ENCODE measurements at places on chromosomes 16 and 17.

GRCh38 chr17:46878055-46878454, 26.7 kb downstream of the WNT9B start:
- no peak overlapping the region for H3K27ac ChIP-seq
- no peak for DNase-seq
- no peak overlapping the region for H3K4me3 ChIP-seq
- H3K4me1 ChIP-seq: no peaks in the 10 kb centered on the region

GRCh38 chr16:66342294-66342900, 24.1 kb upstream of the CDH5 start:
- no peaks in the 10 kb centered on the region for H3K27me3 ChIP-seq
- no peak overlapping the region for H3K27ac ChIP-seq
- no peak overlapping the region for H3K4me3 ChIP-seq
- H3K36me3 ChIP-seq: no peaks in the 10 kb centered on the region
- H3K4me1 ChIP-seq: no peaks in the 10 kb centered on the region

GRCh38 chr16:66388350-66389139, 22.1 kb downstream of the CDH5 start:
- H3K27me3 ChIP-seq: no peaks in the 10 kb centered on the region
- no peak for DNase-seq
- H3K36me3 ChIP-seq: no peaks in the 10 kb centered on the region

- H3K27me3 ChIP-seq: no peaks in the 10 kb centered on the region
- peak overlapping the region; percentile 69 for H3K4me3 ChIP-seq
- H3K4me1 ChIP-seq: peaks cover 30% of the 10 kb centered on the region
- no peaks in the 10 kb centered on the region for H3K36me3 ChIP-seq
- no peak overlapping the region for H3K27ac ChIP-seq
Measured at GRCh38 chr16:22296225-22297113, 740 bp upstream of the POLR3E start.

DNA sequence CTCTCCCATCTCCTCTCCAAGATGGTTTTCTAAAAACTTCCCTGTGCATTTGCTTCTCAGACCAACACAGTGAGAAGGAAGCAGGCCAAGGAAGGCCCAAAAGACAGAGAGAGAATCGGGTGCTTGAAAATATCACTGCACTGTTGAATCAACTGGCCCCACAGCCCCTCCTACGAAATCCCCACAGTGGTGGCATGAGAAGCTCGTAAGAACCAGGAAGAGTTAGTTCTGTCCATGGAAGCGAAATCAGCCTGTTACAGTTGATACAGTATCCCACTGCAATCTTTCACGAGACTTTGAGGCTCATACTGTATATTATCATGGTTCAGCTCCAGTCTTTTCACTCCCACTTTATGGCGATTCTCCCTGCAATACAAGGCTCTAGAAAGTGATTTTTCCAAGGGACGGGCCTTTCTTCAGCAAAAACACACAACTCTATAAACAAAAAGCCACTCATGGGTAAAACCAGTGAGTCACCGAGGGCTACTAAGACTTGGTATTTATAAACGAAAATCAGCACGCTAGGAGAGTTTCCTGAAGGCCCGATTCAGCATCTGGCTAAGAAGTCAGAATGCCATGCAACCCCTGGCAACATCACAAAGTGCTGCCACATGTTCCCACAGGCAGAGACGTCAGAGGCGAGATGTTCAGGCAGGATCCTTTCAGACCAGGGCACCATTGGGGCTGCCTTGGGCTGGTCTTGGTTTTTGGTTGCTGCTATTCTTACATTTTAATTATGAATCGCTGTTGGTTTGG, 185.7 kb downstream of the IRX5 start:
- no peaks in the 10 kb centered on the region for H3K27me3 ChIP-seq
- H3K4me3 ChIP-seq: no peak overlapping the region
- DNase-seq: no peak
- H3K27ac ChIP-seq: no peak overlapping the region

DNA sequence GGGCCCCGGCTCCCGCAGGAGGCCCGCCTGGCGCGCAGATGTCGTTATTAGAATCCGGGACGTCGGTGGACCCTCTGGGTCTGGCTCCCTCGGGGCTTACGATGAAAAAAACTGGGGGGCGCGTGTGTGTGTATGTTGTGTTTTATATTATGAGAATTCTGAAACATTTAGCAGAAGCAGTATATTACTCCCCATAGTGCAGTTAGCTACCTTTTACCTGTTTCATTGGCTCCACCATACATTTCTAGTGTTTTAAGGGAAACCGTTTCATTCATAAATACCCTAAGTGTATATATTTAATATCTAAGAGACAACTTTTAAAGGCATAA, 486 bp upstream of the DNAJA2 start:
- peak overlapping the region; percentile 92 for H3K27ac ChIP-seq
- peaks cover 19% of the 10 kb centered on the region for H3K4me1 ChIP-seq
- peaks cover 15% of the 10 kb centered on the region for H3K36me3 ChIP-seq
- no peaks in the 10 kb centered on the region for H3K27me3 ChIP-seq
- H3K4me3 ChIP-seq: peak overlapping the region; percentile 64

- no peaks in the 10 kb centered on the region for H3K36me3 ChIP-seq
- H3K4me1 ChIP-seq: no peaks in the 10 kb centered on the region
- DNase-seq: no peak
- H3K27me3 ChIP-seq: no peaks in the 10 kb centered on the region
- H3K4me3 ChIP-seq: no peak overlapping the region
- no peak overlapping the region for H3K27ac ChIP-seq
Measured at GRCh38 chr17:11503308-11504035, 94.8 kb upstream of the DNAH9 start.

DNA sequence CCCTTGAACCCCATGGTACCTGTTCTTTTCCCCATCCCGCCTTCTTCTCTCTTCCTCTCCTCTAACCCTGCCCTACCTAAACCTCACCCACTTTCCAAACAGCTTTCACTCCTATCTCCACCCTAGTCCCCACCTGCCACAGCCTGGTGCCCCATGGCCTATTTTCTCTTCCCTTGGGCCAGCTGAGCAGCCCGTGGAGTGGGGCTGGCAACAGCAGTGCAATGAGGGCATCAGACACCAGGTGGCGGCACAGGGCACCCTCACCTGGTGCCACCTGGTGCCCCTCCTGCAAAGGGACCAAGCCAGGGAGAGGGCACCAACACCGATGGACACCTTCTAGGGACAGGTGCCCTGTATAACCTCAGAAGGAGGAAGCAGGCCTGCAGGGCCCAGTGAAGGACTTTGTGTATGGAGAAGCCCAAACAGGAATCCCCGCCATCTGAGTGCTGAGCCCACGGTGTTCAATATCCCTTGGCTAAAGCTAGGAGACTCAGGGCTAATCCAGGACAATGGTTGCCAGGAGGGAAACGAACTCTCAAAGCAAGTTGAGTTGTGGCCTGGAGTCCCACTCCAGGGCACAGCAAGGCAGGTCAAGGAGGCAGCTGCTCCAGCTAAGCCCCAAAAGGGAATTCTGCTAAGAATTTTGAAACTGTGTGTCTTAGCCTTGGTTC, 4.0 kb upstream of the ABCC3 start:
- DNase-seq: peak; percentile 73
- H3K4me3 ChIP-seq: no peak overlapping the region

All from GM23338 (cell line).